Colonic mucosa (tissue), 4 donors: ENCODE measurements at places on chromosomes 7 and 10.

GRCh38 chr10:101896225-101896877 is 52.8 kb upstream of the KCNIP2 start:
- no peak for DNase-seq

- no peak for DNase-seq
Measured at GRCh38 chr10:3151889-3152565, 20.6 kb downstream of the PITRM1 start.

- no peak for DNase-seq
Measured at GRCh38 chr10:48254750-48255512, 19.6 kb downstream of the FRMPD2 start.

GRCh38 chr7:151755131-151755801 is 121.6 kb downstream of the PRKAG2 start:
- DNase-seq = peak; percentile 49

DNA sequence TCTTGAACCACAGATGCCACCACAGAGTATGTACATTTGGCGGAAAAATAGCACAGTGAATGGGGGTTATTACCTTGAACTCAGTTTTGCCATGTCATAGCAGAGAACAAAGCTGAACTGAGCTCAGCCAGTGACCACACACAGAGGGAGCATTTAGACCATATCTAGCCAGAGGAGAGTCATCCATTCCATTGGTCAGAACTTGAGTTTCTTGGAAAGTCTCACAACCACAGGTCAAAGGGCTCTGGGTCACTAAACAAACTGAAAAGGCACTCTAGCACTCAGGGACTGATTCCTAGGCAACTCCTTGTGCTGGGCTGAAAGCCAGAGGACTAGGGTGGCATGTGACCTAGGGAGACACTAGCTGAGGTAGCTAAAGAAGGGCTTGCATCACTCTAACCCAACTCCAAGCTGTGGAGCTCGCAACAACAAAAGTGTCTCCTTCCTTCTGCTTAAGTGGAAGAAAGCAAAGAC is 239.7 kb upstream of the SEMA3D start:
- no peak for DNase-seq

- no peak for DNase-seq
Measured at GRCh38 chr10:133124357-133125211, 35.4 kb upstream of the KNDC1 start.

DNA sequence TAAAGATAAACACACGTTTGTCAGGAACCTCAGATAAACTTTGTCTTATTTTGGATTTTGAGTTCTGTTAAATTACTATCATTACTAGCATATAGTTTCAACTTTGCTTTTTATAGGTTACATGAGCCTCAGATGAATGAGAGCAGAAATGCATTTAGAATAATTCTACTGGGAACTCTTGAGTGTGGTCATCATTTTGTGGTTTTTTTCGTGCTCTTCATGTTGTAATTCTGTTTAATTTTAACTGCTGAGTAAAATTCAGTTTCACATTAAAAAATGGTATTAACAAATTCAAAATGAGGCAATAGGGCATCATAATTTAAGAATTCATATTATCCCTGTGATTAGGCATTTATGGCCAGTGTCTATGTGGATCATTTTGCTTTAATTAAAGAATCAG is 72.9 kb downstream of the GNAI1 start:
- no peak for DNase-seq

GRCh38 chr7:139495580-139496125 is 12.2 kb upstream of the KLRG2 start:
- DNase-seq = no peak

GRCh38 chr10:26479766-26480492 is 41.8 kb downstream of the APBB1IP start:
- DNase-seq = no peak

DNA sequence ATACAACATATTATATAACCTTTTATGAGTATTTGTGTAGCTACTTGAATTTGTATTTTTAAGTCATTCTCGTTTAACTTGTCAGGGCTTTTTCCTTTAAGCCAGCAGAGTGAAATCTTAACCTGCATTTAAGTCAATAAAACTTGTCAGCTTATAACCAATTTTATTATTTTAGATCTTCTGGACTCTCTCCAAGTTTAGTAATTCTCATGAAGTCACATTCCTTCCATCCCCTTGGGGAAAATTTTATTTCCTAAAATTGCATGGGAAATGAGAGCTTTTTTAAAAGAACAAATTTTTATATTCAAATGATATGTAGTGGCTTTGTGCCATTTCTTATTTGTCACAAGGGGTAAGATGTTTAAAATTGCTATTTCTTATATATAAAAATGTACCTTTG is 74.0 kb downstream of the SEPTIN7 start:
- no peak for DNase-seq

DNA sequence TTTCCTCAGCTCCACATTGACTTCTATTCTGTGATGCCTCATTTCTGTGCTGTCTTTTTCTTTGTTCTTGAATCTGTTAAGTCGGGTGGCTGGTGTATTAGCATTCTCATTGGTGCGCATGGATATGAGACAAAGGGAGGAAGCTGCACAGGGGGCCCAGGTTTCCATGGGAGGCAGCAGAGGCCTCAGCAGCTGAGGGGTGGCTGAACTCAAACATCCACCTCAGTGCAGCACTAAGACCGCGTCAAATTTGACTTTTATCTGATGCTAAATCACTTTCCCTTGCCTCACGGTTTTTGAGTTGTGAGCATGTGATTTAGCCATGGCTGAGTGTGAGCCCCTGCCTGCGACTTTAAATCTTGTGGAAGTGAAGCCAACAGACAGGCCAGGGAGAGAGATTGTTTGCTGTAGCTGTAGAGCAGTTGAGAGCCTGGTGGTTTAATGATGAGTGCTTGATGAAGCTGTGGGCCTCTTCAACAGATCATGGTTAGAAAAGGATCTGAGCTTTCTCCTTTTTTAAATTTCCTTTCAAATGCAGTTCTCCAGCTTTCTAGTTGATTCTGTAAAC is 193.3 kb upstream of the ZNF804B start:
- no peak for DNase-seq

- DNase-seq = no peak
Measured at GRCh38 chr7:7764520-7765396, 46.4 kb upstream of the RPA3 start.

GRCh38 chr7:3591944-3592343 is 290.9 kb downstream of the SDK1 start:
- no peak for DNase-seq

GRCh38 chr10:114278140-114278883 is 39.3 kb downstream of the VWA2 start:
- no peak for DNase-seq
